ENCODE measurements at places on chromosomes 7 and 10.
A peak's percentile ranks its signal among the peaks of the same experiment; 100 is the strongest.

GRCh38 chr10:132366499-132366898 is 30.5 kb upstream of the PWWP2B start:
- DNase-seq, result no peak

- DNase-seq, result no peak
Observed at GRCh38 chr10:129594811-129595210, 127.8 kb downstream of the MGMT start.

DNA sequence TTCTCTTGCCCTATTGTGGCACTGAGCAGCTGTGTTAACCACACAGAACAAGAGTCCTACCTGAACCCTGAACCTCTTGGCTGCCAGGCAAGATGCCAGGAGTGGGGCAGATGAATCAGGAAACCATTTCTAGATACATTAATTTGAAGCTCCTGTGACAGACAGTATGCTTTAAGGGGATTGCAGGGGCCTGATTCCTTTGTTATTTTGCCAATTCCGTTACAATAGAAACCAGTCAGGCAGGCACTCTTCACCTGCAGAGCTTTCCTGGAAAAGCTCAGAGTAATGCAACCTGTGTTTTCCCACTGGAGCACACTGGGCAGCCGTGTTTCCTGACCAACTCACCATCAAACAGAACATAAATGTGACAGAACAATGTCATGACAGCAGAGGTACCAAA is 233.1 kb downstream of the BMPER start:
- no peak for DNase-seq

- DNase-seq, result peak; percentile 93
Observed at GRCh38 chr10:95260397-95260881, 30.4 kb downstream of the PDLIM1 start.

- no peak for DNase-seq
Observed at GRCh38 chr7:148108381-148108780, 482.2 kb upstream of the C7orf33 start.

DNA sequence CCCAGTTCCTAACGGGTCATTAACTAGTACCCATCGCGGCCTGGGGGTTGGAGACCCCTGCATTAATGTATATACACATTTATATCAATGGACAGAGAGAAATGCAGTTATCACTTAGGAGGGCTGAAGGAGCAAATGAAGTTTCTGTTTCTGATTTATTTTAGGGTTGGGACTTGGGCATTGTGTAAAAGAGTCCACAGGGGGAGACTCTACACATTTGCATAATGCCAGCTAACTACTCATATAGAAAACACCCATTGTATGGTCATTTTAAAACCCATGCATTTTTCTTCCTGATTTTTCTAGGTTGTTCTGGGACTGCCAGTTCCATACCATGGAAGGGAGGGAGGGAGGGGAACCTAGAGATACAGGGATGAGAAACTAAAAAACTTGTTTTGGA is 23.5 kb downstream of the BCCIP start:
- no peak for DNase-seq

GRCh38 chr7:23696916-23697441 is 13.0 kb upstream of the STK31 start:
- DNase-seq, result peak; percentile 56

DNA sequence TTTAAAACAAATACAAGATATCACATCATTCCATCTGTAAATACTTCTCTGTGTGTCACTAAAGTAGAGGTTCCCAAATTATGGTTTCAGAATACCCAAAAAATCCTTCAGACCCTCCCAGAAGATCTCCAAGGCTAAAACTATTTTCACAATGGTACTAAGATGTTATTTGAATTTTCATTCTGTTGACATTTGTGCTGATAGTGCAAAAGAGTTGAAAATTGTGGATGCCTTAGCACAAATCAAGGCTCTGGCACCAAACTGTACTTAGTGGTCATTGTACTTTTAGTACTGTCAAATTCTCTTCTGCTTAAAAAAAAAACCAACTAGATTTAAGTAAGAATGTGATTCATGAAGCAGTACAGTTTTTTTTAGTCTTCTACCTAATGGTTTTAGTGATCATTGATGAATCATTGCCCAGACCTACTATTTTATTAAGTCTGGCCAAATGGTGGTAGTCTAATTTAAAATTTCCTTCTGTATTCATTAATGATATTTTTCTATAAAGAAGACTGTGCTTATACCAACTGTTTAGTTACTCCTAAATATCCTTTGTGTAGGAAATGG is 50.5 kb downstream of the TPST1 start:
- DNase-seq, result peak; percentile 60

- DNase-seq, result no peak
Observed at GRCh38 chr10:70925377-70926225, 37.2 kb upstream of the PCBD1 start.

GRCh38 chr10:133466683-133467275 is 13.0 kb downstream of the SCART1 start:
- DNase-seq, result no peak

DNA sequence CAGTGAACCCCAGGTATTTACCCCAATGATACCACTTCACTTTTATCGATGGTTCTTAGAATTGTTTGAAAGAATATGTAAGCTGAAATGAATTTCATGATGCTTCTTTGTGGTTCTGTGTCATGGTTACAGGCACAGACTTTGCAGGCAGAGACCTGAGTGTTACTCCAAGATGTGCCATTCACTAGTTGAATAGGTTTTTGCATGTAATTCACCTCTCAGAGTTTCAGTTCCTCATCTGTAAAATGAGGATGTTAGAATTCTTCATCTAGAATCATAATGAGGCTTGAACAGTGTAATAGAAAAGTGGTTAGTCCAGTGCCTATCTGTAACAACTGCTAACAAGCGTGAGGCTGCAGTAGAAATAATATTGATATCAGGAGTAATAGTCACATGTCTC is 54.6 kb downstream of the VSTM2A start:
- DNase-seq, result no peak

- DNase-seq, result no peak
Observed at GRCh38 chr7:71343039-71343438, 211.1 kb downstream of the GALNT17 start.
